ENCODE measurements at places on chromosomes 5 and 9.

- no peak for DNase-seq
These were observed 492 bp upstream of the FAM169A start for GRCh38 chr5:74866596-74867162.

GRCh38 chr5:147966326-147966725 lies 60.0 kb upstream of the C5orf46 start:
- no peak for DNase-seq

- DNase-seq, result no peak
These were observed 46.5 kb upstream of the FOXI1 start for GRCh38 chr5:170059221-170059620.

DNA sequence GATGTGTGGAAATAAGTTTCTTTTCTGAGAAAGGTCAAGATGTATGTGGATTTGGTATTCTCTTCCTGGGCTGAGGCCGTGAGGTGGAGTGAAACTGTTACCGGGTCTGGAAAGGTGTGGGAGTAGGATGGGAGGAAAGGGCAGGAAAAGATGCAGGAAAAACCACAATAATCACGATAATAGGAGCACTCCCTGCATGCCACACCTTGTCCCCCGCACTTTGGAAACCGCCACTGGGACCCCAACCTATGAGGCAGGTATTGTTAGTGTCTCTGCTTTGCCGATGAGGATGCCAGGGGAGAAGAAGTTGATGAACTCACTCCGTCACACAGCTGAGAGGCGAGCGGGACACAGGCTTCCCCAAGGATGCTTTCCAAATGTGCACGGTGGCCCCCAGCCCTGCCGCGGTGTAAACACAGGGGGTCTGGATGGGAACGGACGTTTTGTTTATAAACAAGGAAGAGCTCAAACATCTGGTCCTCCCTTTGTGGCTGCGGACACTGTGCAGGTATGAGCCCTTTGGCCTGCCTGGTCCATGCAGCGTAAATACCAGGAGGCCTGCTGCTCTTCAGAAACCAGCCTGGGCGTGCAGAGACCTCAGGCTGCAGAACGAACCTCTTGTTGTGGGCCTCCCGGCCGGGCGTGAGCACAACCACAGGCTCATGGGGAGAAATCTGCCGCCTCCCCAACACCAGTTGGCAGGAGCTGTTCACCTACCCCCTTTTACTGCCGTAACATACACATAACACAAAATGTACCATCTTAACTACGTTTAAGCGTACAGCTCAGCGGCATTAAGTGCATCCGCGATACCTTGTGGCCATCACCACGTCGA lies 126.7 kb downstream of the COL23A1 start:
- no peak for DNase-seq

- no peak for DNase-seq
These were observed 42.9 kb upstream of the GARNL3 start for GRCh38 chr9:127221695-127222094.

- DNase-seq, result no peak
These were observed 5.2 kb downstream of the SPATA31E1 start for GRCh38 chr9:87887661-87888480.

DNA sequence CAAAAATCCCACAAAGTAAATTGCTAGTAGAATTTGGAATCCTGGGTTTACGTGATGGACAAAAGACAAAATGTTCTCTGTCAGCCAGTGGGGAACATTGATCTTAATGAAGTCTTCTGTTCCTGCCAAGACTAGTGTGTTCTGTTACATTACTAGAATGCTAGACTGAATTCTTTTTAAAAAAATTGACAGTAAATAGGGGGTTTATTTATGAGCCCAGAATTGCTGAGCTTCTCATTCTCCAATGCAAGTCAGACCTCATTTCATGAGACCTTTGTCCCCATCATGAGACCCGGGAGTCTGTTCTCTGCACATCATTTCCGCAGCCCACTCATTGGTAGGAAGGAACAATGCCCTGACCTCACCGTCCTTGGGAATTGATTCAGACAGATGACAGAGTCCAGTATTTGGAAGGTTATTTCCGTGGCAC lies 173.8 kb upstream of the OTULINL start:
- no peak for DNase-seq

DNA sequence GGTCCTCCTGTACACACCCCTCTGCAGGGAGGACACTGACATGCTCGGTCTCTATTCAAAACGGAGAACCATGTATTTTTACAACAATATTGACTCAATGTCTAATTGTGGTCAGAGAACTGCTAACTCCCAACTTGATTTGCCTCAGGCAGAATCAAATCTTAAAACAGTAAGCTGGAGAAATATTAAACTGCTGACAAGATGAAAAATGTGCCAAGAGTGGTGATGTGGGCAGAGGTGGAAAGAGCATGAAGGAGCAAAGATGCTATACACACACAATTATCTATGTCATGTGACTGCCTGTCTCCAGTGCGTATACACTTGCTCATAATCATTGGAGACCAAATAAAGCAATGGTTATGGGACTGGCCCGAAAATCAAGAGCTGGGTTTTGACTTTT lies 556.1 kb upstream of the ZNF608 start:
- DNase-seq, result no peak

GRCh38 chr5:172029876-172030275 lies 23.4 kb upstream of the FBXW11 start:
- no peak for DNase-seq

GRCh38 chr9:128818839-128819715 lies 777 bp downstream of the ENDOG start:
- DNase-seq, result no peak

GRCh38 chr5:150412319-150413175 lies at the start of gene CD74:
CD74 (minus strand) TSS chr5:150412910; CDS start chr5:150412749, 161 bp downstream.
- peak; percentile 85 for DNase-seq

- no peak for DNase-seq
These were observed 510 bp downstream of the NOXA1 start for GRCh38 chr9:137423514-137424291.

DNA sequence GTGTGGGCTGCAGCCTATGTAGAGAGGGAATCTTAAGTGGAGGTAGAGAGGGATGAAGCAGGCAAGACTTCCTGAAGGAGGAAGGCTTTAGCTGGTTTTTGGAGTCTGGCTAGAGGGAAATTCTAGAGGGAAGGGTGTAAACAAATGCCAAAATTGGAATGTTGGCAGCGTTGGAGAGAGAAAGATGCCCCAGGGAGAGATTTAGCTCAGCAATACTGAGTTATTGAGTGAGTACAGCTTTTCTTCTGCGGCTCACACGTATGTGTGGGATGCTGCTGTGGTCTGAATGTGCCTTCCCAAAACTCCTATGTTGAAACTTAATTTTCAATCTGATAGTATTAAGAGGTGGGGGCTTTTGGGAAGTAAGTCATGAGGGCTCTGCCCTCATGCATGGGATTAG lies 24.5 kb upstream of the GLRA1 start:
- DNase-seq, result no peak

Data from coronary artery (tissue), 2 donors.